ENCODE measurements at places on chromosomes 5 and 9. TPM values are rescaled to one million over a fixed set of nuclear protein-coding genes. Genes with fewer than 3 reads are reported as not detected.

The GKAP1 gene
- total RNA-seq: 0.89 TPM

The IL31RA gene
- total RNA-seq: 0.38 TPM

The PCDHGA11 gene
- 4.0 TPM for total RNA-seq

The RNF44 gene
- total RNA-seq: 2.4 TPM

The TSLP gene
- under 0.01 TPM for total RNA-seq

The SECISBP2 gene
- 16.4 TPM for total RNA-seq

The ZNF366 gene
- 1.9 TPM for total RNA-seq

The ARID3C gene
- total RNA-seq: 0.25 TPM

The SLC12A2 gene
- total RNA-seq: 28.6 TPM

The ANXA2R gene
- total RNA-seq: 6.0 TPM

The CDKN2A gene
- total RNA-seq: 4.2 TPM

The ENTPD2 gene
- not detected for total RNA-seq

The UGT3A1 gene
- not detected for total RNA-seq

The PCDHGB2 gene
- 0.64 TPM for total RNA-seq

The FBP2 gene
- total RNA-seq: not detected

The CTXN3 gene
- not detected for total RNA-seq

The FGF18 gene
- not detected for total RNA-seq

The SLC22A4 gene
- 5.7 TPM for total RNA-seq

The SLC36A3 gene
- total RNA-seq: not detected

The PHF2 gene
- total RNA-seq: 16.2 TPM

The CD14 gene
- 10.7 TPM for total RNA-seq

The LRRC26 gene
- not detected for total RNA-seq

The ADAMTS16 gene
- not detected for total RNA-seq

The CCNI2 gene
- total RNA-seq: under 0.01 TPM

The PLCXD3 gene
- total RNA-seq: 0.64 TPM

The SRD5A1 gene
- 5.3 TPM for total RNA-seq

The MEGF10 gene
- total RNA-seq: 3.4 TPM

The FAT2 gene
- total RNA-seq: not detected

The KLF4 gene
- 3.7 TPM for total RNA-seq

The CFAP77 gene
- 0.13 TPM for total RNA-seq

The OLFML2A gene
- 2.3 TPM for total RNA-seq
